ENCODE measurements at places on chromosomes 6 and 20. TPM values are rescaled to one million over a fixed set of nuclear protein-coding genes. Genes with fewer than 3 reads are reported as not detected.

The SIRPA gene
- total RNA-seq = 21.4 TPM

The HAO1 gene
- total RNA-seq = not detected

The OR2J3 gene
- not detected for total RNA-seq

The ANGPT4 gene
- total RNA-seq = 0.05 TPM

The CST2 gene
- total RNA-seq = not detected

The SCUBE3 gene
- 2.9 TPM for total RNA-seq

The FOXQ1 gene
- not detected for total RNA-seq

The NOX3 gene
- total RNA-seq = not detected

Measured in cardiac ventricle fibroblast (primary cell).